Thymus (tissue), 14 donors: ENCODE measurements at places on chromosomes 11 and 22. TPM values are rescaled to one million over a fixed set of nuclear protein-coding genes. Genes with fewer than 3 reads are reported as not detected.
A peak's percentile ranks its signal among the peaks of the same experiment; 100 is the strongest.

DNA sequence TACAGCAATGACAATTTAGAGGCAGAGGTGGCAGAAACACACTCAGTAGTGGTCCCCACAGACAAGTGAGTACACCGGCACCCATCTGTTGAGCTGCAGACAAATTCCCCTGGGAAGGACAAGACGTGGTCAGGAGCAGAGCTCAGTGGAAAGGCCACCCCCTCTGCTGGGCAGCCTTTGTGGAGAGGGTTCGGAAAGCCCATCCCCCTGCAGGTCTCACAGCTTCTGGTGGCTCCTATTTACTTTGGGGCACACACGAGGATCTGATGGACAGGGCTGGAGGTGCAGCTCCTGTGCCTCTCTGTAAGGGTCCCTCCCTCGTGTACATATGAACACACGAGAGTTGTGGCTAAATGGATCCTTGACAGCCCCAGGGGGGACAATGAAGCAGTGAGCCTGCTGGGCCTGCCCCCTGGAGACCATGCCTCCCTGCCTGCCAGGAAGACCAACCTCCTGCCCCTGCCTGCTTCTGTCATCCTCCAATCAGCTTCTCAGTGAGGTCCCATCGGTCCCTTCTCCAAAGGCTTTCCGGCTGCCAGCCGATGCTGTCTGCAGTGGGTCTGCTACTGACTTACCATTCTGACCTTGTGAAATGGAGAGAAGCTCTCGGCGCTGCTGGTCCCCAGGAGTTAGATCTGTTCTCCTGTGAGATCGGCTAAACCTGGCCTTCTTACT, 161.5 kb downstream of the CACNA1I start:
- H3K27me3 ChIP-seq = no peaks in the 10 kb centered on the region
- no peak for DNase-seq
- no peak overlapping the region for H3K4me3 ChIP-seq
- H3K4me1 ChIP-seq = no peaks in the 10 kb centered on the region
- no peaks in the 10 kb centered on the region for H3K36me3 ChIP-seq

GRCh38 chr22:42752230-42752746, 31.6 kb upstream of the A4GALT start:
- H3K27me3 ChIP-seq = no peaks in the 10 kb centered on the region
- no peak for DNase-seq
- H3K4me3 ChIP-seq = no peak overlapping the region
- H3K36me3 ChIP-seq = no peaks in the 10 kb centered on the region

Gene MRPL49
- total RNA-seq = 42.3 TPM

GRCh38 chr11:84969103-84969502, 658.0 kb downstream of the DLG2 start:
- H3K27me3 ChIP-seq = no peaks in the 10 kb centered on the region
- DNase-seq = no peak
- H3K36me3 ChIP-seq = no peaks in the 10 kb centered on the region
- no peak overlapping the region for H3K27ac ChIP-seq
- no peak overlapping the region for H3K4me3 ChIP-seq
- no peaks in the 10 kb centered on the region for H3K4me1 ChIP-seq

GRCh38 chr22:40417881-40418280, 47.5 kb downstream of the SGSM3 start:
- peaks cover 75% of the 10 kb centered on the region for H3K36me3 ChIP-seq
- peaks cover 15% of the 10 kb centered on the region for H3K4me1 ChIP-seq
- no peak for DNase-seq
- H3K27me3 ChIP-seq = no peaks in the 10 kb centered on the region
- no peak overlapping the region for H3K27ac ChIP-seq

GRCh38 chr22:48492366-48493320, 1335.0 kb downstream of the BRD1 start:
- DNase-seq = peak; percentile 64
- H3K36me3 ChIP-seq = no peaks in the 10 kb centered on the region
- H3K27ac ChIP-seq = no peak overlapping the region
- peaks cover 4% of the 10 kb centered on the region for H3K4me1 ChIP-seq
- no peak overlapping the region for H3K4me3 ChIP-seq
- peaks cover 65% of the 10 kb centered on the region for H3K27me3 ChIP-seq

DNA sequence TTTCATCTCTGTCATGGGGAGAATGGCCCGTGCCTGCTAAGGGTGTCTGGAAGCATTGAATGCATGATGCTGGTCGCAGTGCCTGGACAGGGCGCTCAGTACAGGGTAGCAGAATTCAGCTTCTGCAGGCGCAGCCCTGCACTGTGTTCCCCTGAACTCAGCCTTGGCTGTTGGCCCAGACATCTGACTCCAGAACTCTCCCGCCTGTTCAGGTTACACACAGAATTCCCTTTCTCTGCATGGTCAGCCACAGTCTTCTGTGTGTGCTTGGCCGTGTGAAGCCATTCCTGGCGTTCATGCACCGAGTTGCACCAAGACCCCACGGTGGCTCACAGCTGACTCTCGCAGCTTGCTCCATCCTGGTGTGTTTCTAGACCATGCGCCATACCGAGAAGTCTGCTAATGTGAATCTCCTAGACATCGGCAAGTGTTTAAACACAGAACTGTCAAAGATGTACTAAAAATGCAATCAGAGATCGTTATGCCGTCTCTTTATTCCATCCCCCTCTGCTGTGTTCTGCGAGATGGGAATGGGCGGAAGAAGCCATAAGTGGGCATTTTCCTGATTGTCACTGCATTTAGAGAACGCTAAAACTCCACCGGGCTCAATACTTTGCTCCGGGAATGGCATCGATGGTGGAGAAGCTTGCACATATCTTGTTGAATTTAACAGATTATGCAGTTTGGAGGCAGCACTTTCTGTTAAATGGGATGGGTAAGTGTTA, 55.6 kb downstream of the MPPED1 start:
- no peak overlapping the region for H3K4me3 ChIP-seq
- peaks cover 3% of the 10 kb centered on the region for H3K27me3 ChIP-seq
- no peaks in the 10 kb centered on the region for H3K36me3 ChIP-seq
